ENCODE measurements at places on chromosomes 5 and 9.

DNA sequence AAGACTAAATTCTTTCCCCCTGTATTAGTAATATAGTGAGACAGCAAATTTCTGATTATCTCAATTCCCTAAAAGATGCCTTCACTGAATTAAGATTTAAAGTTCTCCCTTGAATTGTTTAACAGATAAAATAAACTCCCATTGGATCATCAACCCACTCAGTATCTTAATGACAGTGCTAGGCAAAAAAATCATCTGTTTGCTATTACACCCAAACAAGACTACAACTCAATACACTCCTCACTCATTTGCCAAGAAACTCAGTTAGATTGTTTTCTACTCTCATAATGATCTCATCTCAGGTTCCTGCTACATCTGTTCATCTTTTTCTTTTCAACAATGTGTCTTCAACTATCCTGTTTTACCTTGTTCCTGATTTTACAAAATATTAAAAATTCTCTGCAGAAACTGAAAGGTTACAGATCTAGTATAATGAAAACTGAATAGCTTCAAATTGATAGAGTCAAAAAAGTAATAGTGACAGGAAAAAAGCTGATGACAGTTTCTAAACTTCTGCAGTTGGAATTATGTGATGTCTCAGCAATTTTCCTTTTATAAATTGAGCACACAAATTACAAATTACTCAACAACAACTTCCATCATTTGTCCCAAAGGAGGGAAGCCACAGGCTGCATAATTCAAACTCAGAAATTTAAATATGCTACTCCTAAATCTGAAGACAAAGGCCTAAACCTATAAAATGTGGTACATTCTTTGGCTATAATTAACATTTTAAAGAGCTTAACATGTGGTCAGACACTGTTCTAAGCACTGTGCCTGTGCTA, 39.4 kb downstream of the HOMER1 start:
- DNase-seq: no peak

DNA sequence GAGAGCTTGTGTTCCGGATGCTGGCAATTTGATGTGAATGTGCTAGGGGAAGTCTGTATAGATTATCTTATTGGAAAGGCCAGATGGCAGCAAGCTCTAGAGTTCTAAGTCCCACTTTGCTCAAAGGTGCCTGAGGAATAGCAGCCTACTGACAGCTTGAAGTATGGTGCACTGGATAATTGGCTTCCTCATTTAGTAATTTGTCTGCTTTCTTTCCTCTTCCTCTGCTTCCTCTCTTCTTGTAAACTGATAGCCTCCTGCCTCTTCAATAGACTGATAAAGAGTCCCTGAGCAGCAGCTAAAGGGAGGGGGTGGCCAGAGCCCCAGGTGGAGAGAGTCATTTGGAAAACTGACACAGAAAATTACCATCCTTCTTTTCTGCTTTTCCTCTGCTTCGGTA, 177.3 kb downstream of the FGF1 start:
- DNase-seq: no peak

- DNase-seq: no peak
Measured at GRCh38 chr9:76651119-76651705, 113.0 kb upstream of the PCA3 start.

- DNase-seq: no peak
Measured at GRCh38 chr5:56607551-56607950, 207.8 kb upstream of the MAP3K1 start.

GRCh38 chr5:88675708-88676636, 207.0 kb downstream of the MEF2C start:
- DNase-seq: no peak

DNA sequence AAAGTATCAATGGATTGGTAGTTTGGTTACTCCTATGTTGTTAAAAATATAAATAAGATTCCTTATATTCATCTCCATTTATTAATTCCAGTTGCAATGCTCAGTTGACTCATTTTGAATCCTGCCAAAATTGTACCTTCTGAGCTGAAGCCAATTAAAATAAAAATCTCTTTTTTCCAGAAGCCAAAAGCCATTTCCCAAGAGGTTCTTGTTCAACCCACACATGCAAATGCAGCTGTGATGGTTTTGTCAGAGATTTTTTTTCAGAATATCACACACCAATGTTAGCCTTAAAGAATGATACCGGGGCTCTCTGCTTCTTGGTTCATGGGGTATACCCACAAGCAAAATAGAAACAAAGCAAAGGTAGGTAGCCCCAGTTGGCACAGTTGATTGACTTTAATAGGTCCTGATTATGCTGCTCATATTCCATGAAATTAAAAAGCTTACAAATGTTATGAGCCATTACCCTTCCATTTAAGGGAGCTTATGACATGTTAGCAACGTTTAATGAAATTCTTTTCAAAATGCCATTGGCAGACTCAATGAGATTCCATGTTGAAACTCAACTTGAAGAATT, 208.0 kb downstream of the SGCD start:
- DNase-seq: peak; percentile 58

- DNase-seq: no peak
Measured at GRCh38 chr5:94632024-94632423, 13.6 kb downstream of the SLF1 start.

DNA sequence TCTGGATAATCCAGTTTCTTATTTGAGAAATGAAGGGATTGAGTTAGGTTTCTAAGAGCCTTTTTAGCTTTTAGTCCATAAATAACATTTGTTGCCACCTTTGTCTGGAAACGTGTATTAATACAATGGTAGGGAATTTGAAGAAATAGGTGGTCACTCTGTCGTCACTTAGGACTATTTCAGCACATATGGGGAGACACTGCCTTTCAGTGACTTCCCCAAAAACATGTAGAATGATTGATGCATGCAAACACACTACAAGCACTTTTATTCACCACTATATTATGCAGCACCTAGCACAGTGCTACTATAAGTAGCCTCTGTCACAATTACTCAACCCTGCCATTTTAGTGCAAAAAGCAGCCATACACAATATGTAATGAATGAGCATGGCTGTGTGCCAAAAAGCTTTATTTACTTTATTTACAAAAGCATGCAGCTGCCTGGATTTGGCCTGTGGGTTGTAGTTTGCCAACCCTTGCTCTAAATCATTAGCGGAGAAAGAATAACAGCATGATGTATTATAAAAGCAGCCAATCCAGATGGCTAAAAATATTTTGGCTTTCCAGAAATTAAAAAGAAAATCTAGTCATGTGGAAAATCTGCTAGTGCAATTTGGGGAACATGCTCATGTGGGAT, 154.2 kb upstream of the HMHB1 start:
- DNase-seq: no peak

- DNase-seq: no peak
Measured at GRCh38 chr5:143226872-143227271, 176.6 kb downstream of the NR3C1 start.

- no peak for DNase-seq
Measured at GRCh38 chr5:150626853-150627276, 13.6 kb upstream of the SYNPO start.

GRCh38 chr5:151100681-151101080, 19.8 kb upstream of the TNIP1 start:
- no peak for DNase-seq

DNA sequence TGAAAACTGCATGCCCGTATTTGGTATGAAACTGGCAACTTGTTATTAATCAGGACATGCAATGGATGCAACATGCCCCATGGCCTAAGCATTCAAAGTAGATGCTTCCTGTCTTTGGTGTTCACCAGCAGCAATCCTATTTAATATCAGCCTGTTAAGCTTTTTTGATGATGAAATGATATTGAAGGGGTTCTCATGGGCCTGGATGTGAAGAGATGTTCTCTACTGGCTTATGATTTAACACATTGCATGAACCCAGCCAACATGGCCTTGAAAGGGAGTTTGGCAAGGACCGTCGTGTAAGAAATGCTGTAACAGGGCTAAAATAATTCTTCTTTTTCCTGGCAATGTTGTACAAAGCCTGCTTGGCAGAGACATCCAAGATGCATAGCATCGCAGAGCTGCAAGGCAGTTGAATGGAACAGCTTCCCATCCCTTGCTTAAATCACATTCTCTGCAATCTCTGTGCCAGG, 111.2 kb downstream of the SMARCA2 start:
- peak; percentile 18 for DNase-seq

DNA sequence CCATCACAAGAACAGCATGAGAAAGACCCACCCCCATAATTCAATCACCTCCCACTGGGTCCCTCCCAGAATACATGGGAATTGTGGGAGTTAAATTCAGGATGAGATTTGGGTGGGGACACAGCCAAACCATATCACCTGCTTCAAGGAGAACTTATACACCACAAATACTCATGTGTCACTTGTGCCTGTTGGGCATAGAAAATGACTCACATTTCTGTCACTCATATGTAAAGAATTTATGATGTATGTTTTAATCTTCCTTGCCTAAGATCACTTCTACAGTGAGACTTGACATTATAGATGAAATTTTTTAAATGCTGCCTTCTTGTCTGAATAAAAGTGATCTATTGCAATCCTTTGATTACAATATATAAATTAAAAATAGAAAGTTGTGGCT, 23.0 kb upstream of the PRDM6 start:
- no peak for DNase-seq

DNA sequence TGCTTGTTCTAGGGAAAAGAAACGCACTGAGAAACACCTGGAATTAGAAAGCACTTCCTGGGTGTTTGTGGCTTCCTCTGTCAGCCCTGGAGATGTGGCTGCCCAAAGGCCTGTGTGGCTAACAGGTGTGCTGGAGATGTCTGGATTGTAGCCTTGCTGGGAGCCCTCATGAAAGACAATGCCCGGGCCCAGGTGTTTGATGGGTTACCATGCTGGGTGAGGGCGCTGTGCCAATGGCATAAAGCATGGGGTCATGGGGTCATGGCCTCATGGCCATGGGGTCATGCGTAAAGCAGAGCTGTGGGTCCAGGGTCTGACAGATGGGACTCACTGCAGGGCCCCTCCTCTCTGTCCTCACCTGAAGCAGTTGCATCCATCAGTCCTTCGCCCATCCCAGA, 21.6 kb downstream of the ANKRD33B start:
- DNase-seq: no peak

GRCh38 chr5:124040799-124041198, 528.8 kb downstream of the CSNK1G3 start:
- peak; percentile 74 for DNase-seq
